H9 (cell line): ENCODE measurements at places on chromosomes 4 and X. TPM values are rescaled to one million over a fixed set of nuclear protein-coding genes. Genes with fewer than 3 reads are reported as not detected.

The NUP62CL gene
- total RNA-seq: 3.9 and 4.3 TPM in 2 replicates

The STPG2 gene
- total RNA-seq: 0.11 and 0.20 TPM in 2 replicates

The SULT1B1 gene
- total RNA-seq: not detected in 2 replicates

The NOX1 gene
- total RNA-seq: not detected in 2 replicates

The NAA10 gene
- total RNA-seq: 101 and 103 TPM in 2 replicates

DNA sequence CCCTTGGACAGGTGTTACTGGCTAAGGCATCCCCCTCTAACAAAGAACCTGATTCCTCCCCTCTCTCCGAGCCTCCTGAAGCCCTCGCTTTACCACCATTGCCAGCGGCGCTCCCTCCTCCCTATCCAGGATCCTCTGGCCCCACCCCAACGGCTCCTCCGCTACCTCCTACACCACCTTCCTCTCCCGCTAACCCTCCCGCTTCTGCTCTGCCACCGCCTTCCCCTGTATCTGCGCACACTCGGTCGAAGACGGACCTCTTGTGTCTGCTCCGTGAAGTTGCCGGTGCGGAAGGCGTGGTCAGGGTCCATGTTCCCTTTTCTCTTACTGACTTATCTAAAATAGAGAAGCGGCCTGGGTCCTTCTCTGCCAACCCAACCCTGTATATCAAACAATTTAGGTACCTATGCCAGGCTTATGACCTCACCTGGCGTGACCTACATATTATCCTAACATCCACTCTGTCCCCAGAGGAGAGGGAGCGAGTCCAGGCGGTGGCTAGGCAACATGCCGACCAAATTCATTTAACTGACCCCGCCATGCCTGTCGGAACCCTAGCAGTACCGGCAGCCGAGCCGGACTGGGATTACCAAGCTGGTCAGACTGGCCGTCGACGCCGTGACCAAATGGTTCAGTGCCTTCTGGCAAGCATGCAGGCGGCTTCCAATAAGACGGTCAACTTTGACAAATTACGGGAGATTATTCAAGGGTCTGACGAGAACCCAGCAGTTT lies 958.9 kb downstream of the RPA4 start:
- no peak overlapping the region for H3K4me3 ChIP-seq
- no peak for DNase-seq
- peaks cover under 1% of the 10 kb centered on the region; the same call in 1 of the 2 replicates for H3K4me1 ChIP-seq
- peaks cover 64% of the 10 kb centered on the region for H3K36me3 ChIP-seq
- no peak overlapping the region for H3K27ac ChIP-seq

GRCh38 chrX:109943092-109943739 lies 59.7 kb upstream of the TMEM164 start:
- DNase-seq: no peak
- no peaks in the 10 kb centered on the region for H3K36me3 ChIP-seq
- no peaks in the 10 kb centered on the region; the same call in 1 of the 2 replicates for H3K27me3 ChIP-seq
- H3K27ac ChIP-seq: no peak overlapping the region
- H3K4me1 ChIP-seq: no peaks in the 10 kb centered on the region
- H3K4me3 ChIP-seq: no peak overlapping the region

DNA sequence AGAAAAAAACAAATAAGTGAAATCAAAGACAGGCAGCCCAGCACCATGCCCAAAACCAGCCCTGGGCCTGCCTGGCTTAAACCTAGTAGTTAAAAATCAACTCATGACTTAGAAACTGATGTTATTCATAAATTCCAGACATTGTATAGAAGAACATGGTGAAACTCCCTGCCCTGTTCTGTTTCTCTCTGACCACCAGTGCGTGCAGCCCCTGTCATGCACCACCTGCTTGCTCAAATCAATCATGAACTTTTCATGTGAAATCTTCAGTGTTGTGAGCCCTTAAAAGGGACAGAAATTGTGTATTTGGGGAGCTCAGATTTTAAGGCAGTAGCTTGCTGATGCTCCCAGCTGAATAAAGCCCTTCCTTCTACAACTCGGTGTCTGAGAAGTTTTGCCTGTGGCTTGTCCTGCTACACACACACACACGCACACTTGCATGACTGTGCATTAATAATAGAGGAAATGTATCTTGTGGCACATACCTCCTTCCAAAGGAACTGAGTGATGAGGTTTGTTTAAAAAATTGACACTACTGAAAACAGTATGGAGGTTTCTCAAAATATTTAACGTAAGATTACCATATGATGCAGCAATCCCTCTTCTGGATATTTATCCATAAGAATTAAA lies 39.2 kb upstream of the UGT2B7 start:
- H3K27ac ChIP-seq: no peak overlapping the region
- H3K36me3 ChIP-seq: no peaks in the 10 kb centered on the region
- H3K27me3 ChIP-seq: no peaks in the 10 kb centered on the region
- H3K4me1 ChIP-seq: peaks cover 5% of the 10 kb centered on the region; the same call in 1 of the 2 replicates
- no peak for DNase-seq

DNA sequence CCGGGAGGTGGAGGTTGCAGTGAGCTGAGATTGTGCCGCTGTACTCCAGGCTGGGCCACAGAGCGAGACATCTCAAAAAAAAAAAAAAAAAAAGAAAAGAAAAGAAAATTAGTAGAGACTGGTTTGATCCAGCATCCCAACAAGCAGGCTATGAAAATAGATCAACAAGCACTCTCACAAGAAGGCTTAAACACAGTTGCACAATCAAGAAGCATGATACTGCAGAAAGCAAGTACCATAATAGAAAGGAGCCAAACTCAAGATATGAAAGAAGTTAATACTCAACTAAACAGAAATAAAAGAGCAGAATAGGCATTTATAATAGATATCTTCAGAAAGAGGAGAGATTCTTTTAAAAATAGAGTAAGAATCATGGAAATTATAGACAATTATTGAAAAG lies 10.6 kb downstream of the TLR6 start:
- no peaks in the 10 kb centered on the region for H3K27me3 ChIP-seq
- DNase-seq: no peak
- no peak overlapping the region for H3K27ac ChIP-seq
- H3K4me1 ChIP-seq: no peaks in the 10 kb centered on the region

DNA sequence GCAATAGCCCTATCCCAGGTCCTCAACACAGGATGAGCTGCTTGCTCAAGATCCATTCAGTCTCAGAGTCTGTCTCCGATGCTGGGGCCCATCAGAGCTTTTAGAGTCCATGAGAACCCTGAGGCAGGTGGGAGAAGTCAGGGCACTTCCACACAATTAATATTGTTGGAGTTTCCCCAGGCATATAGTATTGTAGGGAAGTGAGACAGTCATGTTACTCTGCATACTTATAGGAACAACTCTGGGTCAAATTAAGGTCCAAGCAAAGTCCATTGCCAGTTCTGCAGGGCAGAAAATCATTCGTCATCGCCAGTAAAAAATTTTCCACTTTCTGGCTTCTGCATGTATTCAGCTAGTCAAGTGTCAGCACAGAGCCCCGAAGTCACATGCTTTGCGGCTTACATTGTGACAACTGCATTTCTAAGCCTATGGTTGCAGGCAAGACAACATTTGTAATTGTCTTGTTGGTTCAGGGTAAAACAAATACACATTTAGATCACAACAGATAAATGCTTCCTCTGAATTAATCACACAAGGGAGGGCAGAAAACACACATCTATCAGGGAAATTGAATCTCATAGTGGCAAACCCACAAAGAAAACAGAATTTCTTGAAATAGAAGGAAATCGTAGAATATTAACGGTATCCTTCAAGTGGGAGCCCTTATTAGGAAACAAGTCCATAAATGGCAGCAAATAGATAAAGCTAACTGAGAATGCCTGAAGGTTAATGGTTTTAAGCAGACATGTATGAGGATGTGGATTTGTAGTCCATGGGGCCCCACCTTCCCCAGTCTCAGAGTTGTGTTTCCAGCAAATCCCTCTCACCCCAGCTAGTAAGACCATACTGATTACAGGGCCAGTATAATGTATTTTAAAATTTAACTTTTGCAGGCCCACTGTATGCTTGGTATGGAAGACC lies 412.1 kb upstream of the RASGEF1B start:
- H3K4me1 ChIP-seq: no peaks in the 10 kb centered on the region
- no peak overlapping the region for H3K27ac ChIP-seq
- H3K4me3 ChIP-seq: no peak overlapping the region
- DNase-seq: no peak

- no peaks in the 10 kb centered on the region; the same call in 2 of the 3 replicates for H3K36me3 ChIP-seq
- H3K4me3 ChIP-seq: no peak overlapping the region
- DNase-seq: no peak
- no peak overlapping the region for H3K27ac ChIP-seq
Measured at GRCh38 chr4:8282134-8282641, 12.6 kb downstream of the HTRA3 start.

DNA sequence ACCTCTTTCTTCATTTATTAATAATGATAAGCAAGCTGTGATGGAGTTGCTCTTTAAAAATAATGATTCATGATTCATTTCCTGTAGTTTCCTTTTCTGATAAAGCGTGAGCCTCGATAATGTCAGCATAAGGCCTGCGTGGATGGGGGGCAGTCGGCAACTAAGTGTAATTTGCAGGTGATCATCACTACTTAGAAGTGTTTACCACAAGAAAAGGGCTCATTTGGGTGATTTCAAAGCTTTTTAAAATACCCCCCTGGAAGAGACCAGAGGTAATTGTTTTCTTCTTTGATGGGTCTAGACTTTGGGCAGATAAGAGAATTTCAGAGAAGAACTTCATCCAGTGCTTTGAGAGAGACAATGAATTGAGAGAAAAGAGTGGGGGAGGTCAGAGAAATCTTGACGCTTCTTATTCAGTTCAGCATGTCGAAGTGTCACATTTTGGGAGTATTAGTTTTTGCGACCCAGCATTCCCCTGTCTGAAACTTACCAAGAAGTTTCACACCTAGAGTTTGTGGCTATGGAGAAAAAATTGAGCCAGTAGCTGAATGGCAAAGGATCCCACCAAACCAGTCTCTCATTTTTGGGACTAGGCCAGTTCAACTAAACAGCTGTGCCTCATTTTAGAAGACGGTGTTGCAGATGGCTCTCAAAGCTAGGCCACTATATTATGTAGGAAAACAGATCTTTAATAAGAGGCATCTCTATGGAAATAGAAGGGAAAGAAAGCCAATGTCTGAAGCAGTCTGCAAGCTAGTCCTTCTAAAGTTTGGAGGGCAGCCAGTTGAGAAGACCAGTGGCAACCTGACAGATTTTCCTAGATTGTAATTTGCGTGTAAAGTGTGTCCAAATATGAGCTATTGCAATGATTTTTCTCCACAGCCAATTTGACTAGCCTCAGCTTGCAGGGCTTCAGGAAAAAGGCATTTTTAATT lies 171.0 kb upstream of the PPP1R2C start:
- DNase-seq: no peak
- no peak overlapping the region for H3K4me3 ChIP-seq
- H3K27me3 ChIP-seq: no peaks in the 10 kb centered on the region
- peaks cover 15% of the 10 kb centered on the region for H3K36me3 ChIP-seq
- H3K4me1 ChIP-seq: peaks cover 7% of the 10 kb centered on the region; the same call in 1 of the 2 replicates
- H3K27ac ChIP-seq: no peak overlapping the region

DNA sequence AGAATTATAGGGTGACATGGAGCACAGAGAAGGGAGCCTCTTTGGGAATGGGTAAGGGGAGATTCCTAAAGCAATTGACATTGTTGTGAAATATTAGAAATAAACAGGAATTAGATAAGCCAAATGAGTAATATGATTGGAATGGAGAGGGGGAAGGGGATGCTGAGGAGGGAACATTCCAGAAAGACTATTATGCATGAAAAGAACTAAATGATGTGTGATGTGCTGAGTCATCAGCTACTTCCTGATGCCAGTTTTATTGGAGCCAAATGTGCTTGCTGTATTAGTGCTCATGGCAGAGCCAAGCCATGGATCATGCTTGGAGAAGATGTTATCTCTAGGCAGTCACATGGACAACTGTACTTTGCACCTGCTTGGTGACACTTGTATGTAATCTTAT lies 189.0 kb upstream of the HCCS start:
- H3K4me1 ChIP-seq: peaks cover 3% of the 10 kb centered on the region
- H3K27me3 ChIP-seq: no peaks in the 10 kb centered on the region
- H3K36me3 ChIP-seq: no peaks in the 10 kb centered on the region
- no peak overlapping the region for H3K4me3 ChIP-seq

DNA sequence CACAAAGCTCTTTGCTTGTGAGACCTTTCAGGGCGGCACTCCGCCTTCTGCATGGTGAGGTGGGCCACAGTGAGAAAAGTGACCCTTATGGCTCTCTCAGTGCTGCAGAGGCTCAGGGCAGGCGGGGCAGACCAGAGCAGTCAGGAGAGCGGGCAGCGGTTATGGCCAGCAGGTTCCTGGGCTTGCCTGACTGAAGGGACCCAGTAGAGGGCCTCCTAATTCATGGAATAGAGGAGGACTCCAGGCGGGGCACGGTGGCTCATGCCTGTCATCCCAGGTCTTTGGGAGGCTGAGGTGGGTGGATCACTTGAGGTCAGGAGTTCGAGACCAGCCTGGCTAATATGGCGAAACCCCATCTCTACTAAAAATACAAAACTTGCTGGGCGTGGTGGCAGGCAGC lies 91.4 kb downstream of the CLNK start:
- H3K4me3 ChIP-seq: no peak overlapping the region
- H3K27me3 ChIP-seq: no peaks in the 10 kb centered on the region
- no peaks in the 10 kb centered on the region for H3K36me3 ChIP-seq
- H3K4me1 ChIP-seq: no peaks in the 10 kb centered on the region
- peak; percentile 68 for DNase-seq
- H3K27ac ChIP-seq: no peak overlapping the region

GRCh38 chr4:4328840-4329239 lies 38.8 kb downstream of the ZBTB49 start:
- H3K4me1 ChIP-seq: no peaks in the 10 kb centered on the region
- H3K4me3 ChIP-seq: no peak overlapping the region
- no peaks in the 10 kb centered on the region for H3K27me3 ChIP-seq

GRCh38 chrX:100731441-100732281 lies at the start of gene SYTL4:
Gene SYTL4 (minus strand): TSS chrX:100732121. CDS start chrX:100702037, 30,084 bp downstream.
- peak within 1 kb of the TSS; percentile 68 for H3K4me3 ChIP-seq
- no peak within 1 kb of the TSS for H3K27ac ChIP-seq
- H3K36me3 ChIP-seq: no peaks in the 10 kb centered on the region; the same call in 2 of the 3 replicates
- H3K27me3 ChIP-seq: peaks cover 15% of the 10 kb centered on the region; the same call in 1 of the 2 replicates
- peak; percentile 48 for DNase-seq

GRCh38 chr4:57154926-57155325 lies 44.7 kb upstream of the IGFBP7 start:
- H3K27me3 ChIP-seq: no peaks in the 10 kb centered on the region; the same call in 1 of the 2 replicates
- peak; percentile 33 for DNase-seq
- no peak overlapping the region for H3K4me3 ChIP-seq
- H3K27ac ChIP-seq: no peak overlapping the region

GRCh38 chr4:186839122-186840037 lies 115.7 kb upstream of the FAT1 start:
- H3K27me3 ChIP-seq: no peaks in the 10 kb centered on the region
- H3K36me3 ChIP-seq: no peaks in the 10 kb centered on the region
- no peak for DNase-seq
- H3K27ac ChIP-seq: no peak overlapping the region

- no peaks in the 10 kb centered on the region for H3K36me3 ChIP-seq
- no peak for DNase-seq
- H3K4me3 ChIP-seq: no peak overlapping the region
- no peaks in the 10 kb centered on the region for H3K27me3 ChIP-seq
Measured at GRCh38 chr4:122117743-122118142, 34.4 kb upstream of the BLTP1 start.

DNA sequence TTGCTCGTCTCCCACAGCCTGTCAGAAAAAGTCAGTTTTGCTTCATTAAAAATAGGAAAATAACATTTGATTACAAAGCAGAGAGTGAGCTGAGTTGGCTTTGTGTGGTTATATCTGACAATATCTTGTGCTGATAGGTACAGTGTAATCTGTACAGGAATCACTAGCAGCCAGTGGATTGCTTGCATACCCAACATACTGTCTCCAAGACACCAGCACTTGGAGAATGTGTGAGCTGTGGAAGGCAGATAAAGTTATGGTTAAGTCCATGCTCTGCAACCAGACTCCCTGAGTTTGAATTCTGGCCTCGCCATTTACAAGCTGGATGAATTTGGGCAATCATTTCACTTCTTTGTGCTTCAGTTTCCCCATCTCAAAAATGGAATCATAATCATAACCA lies 57.5 kb upstream of the TMPRSS11F start:
- no peaks in the 10 kb centered on the region for H3K27me3 ChIP-seq
- DNase-seq: no peak
- H3K4me3 ChIP-seq: no peak overlapping the region
- no peaks in the 10 kb centered on the region for H3K4me1 ChIP-seq
- H3K36me3 ChIP-seq: no peaks in the 10 kb centered on the region
- H3K27ac ChIP-seq: no peak overlapping the region
